Heart left ventricle (tissue), 16 donors: ENCODE measurements at places on chromosomes 11 and 22.

- DNase-seq, result no peak
These were observed 9.0 kb downstream of the DGAT2 start for GRCh38 chr11:75777461-75778110.

DNA sequence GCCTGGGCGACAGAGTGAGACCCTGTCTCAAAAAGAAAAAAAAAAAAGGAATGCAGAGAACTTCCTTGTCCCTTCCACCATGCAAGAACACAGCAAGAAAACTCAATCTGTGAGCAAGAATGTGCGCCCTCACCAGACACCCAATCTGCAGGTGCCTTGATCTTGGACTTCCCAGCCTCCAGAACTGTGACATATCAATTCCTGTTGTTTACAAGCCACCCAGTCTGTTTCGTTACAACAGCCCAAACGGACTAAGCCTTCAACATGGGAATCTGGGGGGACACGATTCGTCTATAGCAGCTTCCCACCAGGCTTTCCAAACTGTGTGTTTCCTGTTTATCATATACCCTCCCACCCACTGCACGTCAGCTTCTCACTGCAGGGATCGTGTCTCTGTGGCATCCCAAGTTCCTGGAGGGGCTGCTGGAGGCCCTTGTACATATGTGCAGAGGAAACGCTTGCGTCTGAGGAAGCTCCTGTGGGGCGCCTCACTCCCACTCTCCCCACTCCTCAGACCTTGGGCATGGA lies 11.0 kb upstream of the PSMC3 start:
- no peak for DNase-seq

GRCh38 chr22:36238373-36239149 lies 766 bp downstream of the APOL2 start:
- DNase-seq, result no peak

DNA sequence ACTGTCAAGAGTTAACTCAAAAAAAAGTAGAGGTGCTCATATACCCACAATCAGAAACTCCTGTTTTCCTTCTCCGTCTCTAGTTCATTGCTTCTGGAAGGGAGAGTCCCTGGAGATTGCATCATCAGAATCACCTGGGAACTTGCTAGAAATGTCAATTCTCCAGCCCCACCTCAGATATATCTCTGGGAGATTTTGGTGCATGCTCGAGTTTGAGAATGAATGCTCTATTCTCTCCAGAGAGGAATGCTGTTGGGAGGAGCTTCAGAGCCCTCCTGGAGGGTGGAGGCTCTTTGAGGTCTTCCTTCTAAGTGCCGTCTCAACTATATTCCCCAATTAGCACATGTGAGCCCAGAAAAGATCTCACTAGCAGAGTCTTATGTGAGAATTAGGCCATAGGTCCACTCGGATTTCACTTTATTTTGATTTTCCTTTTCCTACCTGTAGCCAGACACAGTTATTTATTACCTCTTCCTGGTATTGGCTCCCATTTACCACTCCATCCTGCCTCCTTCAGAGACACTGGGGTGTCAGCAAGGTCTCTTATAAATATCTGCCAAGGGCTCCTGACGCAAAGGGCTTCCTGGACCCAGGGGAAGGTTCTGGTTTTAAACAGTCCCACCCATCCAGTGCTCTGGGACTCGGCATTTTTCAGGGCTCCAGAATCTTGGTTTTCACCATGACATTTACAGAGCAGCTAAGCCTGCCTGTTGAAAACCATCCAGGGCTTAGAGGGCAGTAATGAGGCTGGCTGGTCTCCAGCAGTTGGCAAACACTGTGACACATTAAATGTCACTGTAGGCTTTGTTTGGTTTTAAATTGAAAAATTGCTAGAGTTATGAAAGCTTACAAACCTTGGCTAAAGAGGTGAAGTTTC lies 136.2 kb downstream of the CD44 start:
- no peak for DNase-seq

- no peak for DNase-seq
These were observed 5.4 kb upstream of the RPS19BP1 start for GRCh38 chr22:39537975-39538374.

- no peak for DNase-seq
These were observed 41.9 kb upstream of the MN1 start for GRCh38 chr22:27843441-27843840.

- no peak for DNase-seq
These were observed 70.6 kb upstream of the TTLL12 start for GRCh38 chr22:43257549-43257948.

- no peak for DNase-seq
These were observed 596.0 kb downstream of the INSC start for GRCh38 chr11:15710580-15711275.

DNA sequence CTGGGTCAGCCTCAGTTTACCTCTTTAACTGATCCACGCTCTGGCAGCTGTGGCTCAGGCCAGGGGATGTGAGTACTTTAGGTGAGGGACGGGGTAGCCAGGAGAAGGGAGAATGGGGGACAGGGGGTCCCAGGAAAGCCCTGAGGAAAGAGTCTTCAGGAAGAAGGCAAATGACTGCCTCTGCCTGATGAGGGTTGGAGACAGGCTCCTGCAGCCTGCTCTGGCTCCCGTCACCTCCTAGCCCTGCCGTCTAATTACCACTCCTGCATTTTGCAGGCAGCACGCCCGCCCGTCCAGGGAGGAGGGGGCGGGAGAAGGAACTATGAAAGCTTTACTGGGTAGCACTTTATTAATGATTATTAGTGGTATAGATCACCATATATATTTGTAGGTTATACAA lies 116.6 kb downstream of the CEP164 start:
- no peak for DNase-seq

GRCh38 chr22:50606946-50607658 lies 6.5 kb downstream of the MAPK8IP2 start:
- no peak for DNase-seq

DNA sequence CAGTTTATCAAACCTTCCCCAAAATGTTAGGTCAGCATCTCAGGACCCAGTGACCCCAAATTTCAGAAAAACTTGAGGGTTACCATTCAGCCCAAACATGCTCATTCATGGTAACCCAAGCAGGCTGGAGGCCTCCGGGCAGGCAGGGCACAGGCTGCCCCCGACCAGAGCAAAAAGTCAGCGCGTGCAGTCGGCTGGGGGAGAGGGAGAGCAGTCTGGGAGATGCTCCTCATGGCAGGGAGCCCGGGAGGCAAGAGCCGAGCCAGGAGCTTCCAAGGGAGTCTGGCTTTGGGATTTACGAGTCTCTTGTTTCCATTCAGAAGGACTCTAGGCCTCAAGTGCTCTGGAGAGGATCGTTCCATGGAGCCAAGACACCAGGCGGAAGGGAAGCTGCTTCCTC lies 45.7 kb downstream of the RPUSD4 start:
- no peak for DNase-seq

DNA sequence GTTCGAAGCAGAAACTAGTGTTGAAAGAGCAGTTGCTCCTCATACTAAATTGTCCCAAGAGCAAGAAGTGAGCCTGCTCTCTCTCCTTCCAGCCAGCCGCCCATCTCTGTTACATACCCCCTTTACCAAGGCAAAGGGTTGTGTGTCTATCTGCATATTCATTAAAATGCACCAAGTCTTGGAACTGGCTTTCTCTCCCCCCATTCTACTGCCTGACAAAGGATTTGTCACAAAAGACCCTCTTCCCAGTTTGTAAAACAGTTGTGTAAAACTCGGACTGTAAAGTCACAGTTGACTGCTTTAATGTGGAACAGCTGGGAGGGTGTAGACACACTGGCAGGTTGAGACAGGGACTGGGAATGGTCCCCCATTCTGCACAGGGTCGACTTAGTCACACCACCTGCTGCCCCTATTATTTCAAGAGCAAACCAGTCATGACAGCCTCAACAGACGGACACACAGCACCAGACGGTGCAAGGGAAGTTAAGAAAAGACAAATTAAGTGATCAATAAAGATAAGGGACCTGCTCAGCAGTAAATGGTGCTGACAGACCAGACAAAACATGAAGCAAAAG lies 60.0 kb upstream of the HTATIP2 start:
- no peak for DNase-seq

GRCh38 chr22:33451866-33452469 lies 393.8 kb upstream of the SYN3 start:
- no peak for DNase-seq

DNA sequence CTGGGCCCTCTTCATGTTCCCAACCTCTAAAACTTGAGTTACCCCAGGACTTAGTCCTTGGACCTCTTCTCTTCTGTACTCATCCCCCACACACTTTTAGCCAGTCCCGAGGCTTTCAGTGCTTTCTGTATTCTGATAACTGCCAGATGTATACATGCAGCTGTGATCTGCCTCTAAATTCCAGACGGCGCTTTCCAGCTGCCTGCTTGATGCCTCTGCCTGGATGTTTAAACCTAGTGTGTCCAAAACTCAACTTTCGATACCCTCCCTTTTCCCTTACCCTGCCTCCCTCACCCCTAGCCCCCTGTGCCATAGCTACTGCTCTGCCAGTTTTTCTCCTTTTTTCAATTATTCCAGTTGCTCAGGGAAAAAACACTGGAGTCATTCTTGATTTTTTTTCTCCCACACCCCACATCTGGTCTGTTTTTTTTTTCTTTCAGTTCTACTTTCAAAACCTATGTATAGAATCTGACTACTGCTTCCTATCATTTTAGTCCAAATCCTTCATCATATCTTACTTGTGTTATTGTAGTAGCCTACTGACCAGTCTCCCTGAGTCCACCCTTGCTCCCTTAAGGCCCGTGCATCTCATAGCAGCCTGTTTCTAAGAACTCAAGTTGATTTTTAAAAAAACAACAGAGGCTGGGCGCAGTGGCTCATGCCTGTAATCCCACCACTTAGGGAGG lies 32.9 kb upstream of the TECTA start:
- no peak for DNase-seq

DNA sequence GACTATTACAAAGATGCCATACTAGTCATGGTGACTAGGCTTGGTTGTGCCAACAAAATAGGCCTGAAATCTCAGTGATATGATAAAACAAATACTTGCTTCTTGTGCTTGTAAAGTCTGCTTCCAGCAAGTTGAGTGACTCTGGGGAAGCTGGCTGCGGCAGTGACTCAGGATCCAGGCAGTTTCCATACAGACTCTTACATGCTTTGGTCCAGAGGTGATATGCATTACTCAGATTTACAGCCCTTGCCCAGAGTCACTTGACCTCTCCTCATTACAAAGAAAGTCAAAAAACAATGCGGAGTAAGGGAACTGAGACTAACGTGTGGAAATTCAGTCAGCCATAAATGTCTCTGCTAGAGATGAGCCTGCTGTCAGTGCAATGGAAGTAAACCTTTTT lies 387.5 kb downstream of the KCNA4 start:
- no peak for DNase-seq

DNA sequence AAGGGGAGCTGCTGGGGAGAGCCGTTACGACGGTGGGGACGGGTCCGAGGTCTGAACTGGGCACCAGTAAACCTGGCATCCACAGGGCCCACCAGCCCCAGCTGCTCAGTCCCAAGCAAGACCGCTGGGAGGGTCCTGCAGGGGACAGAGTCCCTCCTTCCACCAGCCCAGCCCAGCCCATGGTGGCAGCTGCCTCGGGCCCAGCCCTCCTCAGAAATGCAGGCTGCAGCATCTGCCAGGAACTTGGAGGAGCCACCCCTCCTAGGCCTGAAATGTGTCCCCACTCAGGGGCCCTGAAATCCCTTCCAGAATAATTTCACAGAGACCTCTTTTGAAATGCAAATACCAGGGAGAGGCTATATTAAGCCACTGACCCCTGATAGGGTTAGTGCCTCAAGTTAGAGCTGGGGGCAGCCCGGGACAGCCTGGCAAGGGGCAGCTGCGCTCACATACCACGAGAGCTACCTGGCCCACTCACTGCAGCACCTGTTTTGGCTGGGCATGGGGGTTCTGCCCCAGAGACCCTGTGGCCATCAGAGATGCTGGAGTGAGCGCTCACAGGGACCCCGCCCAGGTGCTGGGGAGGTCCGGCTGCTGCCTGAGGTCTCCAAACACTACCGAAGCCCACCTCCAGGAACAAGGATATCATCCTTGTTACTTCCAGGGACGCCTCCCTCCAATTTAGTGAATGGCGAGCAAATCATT lies 53.1 kb downstream of the CELSR1 start:
- DNase-seq, result no peak

- DNase-seq, result no peak
These were observed 568 bp downstream of the SCUBE1 start for GRCh38 chr22:43342347-43343261.

DNA sequence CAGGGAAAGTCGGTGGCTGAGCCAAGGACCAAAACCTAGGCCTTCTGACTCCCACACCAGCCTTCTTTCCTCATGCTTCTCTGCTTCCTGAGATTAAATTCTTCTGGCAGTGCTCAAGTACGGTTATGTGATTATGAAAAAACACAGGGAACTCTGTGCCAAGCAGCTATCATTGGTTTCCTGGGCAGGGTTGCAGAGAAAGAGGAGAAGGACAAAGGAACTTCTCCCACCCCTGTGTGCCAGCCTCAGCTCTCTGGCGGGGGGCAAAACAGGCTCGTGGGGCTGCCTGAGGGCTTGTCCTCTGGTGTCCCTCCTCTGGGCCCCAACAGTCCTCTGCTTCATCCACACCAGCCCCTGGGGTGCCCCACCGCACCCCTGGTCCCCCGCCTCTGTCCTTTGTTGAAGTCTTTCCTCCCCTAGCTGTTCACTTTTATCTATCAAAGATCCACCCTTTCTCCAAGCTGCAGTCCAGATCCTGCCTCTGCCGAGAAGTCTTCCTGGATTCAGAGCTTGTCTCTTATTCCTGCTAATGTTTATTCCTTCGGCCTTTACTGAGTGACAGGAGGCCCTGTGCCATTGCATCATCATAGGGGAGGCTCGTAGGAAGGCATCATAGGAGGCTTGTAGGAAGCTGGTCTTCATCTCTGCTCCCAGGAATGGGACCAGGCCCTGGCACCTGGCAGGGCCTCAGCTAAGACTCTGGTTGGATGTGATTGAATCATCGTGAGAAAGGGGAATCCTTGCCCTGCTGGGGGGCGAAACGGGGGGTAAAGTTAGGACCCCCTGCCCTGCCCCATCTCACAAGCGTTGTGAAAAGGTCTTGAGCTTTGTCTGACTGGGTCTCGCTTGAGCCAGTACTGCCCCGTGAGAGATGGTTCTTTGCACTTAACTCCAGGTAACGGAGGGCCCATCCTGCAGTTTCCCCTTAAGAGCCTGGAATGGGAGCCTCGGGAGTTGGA lies 11.5 kb upstream of the FTH1 start:
- DNase-seq, result no peak

- DNase-seq, result no peak
These were observed 8.6 kb upstream of the KCTD14 start for GRCh38 chr11:78031629-78032028.

GRCh38 chr11:17371614-17372013 lies 16.8 kb downstream of the KCNJ11 start:
- DNase-seq, result no peak

DNA sequence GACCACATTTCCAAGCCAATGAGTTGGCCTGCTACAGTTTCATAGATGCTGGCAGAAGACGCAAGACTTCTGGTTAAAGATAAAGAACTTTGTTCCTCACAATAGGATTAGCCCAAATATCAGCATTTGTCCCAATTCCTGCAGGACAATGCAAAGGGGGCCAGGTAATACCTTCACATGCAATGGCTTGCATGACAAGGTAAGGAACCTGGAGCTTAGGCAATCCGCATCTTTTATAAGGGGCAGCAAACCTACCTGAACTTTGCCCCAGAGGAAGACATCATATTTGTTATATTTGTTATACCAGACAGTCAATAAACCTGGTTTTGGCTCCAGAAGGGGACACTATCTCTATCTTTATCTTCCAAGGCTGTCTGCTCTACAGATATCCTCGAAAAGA lies 5.3 kb downstream of the P2RY6 start:
- no peak for DNase-seq

GRCh38 chr11:20118209-20118608 lies 42.1 kb downstream of the DBX1 start:
- DNase-seq, result no peak

- DNase-seq, result peak; percentile 64
These were observed 5.7 kb upstream of the HINFP start for GRCh38 chr11:119115484-119116234.
